Activated naive CD4-positive, alpha-beta T cell treated with anti-CD3 and anti-CD28 coated beads, Interleukin-2, amount 50 U/mL, for 72 hours (primary cell): ENCODE measurements at places on chromosomes 4 and X.

- no peak for DNase-seq
These were observed 116.2 kb upstream of the SLC4A4 start for GRCh38 chr4:71222661-71223060.

DNA sequence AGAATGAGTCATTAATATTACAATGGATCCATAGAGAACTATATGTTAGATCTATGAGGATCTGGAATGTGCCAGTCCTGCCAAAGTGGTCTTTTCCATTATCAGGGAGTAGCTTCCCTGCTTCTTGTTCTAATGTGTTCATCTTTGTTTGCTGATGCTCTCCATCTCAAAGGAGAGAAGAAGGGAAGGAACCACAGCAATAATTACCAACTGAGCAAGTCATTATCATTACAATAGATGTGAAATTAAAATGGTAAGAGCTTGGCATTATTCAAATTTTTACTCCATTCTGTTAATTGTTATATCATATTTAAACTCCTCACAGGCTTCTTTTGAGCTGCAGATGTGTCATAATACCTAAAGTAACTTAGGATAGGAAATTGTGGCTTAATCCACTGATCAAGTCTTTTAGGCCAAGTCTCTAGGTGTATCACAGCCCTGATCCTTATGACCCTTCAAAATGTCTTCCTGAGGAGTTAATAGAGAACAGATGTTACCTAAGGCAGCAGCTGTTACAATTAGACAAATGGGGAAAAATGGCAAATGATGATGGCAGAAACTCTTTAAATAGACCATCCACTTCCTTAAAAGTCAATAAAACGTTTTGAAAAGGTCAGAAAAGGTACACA, 1492.7 kb upstream of the IGFBP7 start:
- DNase-seq = no peak

GRCh38 chrX:124476562-124476961, 130.2 kb downstream of the SH2D1A start:
- no peak for DNase-seq

DNA sequence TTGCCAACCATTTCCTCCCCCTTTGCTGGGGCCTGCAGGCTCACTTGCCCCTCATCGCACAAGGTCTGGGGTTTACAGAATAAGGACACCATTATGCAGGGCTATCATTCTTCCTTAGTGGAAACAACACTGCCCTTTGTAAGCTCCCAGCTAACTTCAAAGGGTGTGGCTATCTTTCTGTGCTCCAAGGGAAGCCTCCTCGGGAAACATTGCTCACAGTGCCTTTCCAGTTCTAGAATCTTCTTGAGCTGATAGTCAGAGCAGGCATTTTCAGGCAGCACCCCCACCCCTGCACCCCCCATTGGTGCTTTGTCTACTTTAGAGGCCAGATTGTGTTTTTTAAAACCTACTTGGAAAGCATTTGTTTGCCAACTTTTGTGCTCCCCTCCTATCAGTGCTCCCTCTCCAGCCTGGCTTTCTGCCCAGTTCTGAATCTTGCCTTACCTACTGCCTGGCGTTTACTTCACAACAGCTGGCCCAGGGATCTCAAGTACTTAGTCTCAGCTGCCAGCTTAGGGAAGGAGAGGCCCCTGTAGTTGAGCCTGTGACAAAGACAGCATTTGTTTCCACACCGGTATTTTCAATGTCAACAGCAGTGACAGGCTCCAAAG, 53.5 kb downstream of the PLAC1 start:
- no peak for DNase-seq

- DNase-seq = no peak
These were observed 2.1 kb downstream of the KLHL34 start for GRCh38 chrX:21655901-21656586.

GRCh38 chr4:136183513-136183912, 1348.8 kb downstream of the PCDH18 start:
- DNase-seq = no peak

- no peak for DNase-seq
These were observed 103.3 kb downstream of the DCLK2 start for GRCh38 chr4:150181536-150181935.

GRCh38 chr4:104868958-104869357, 277.7 kb upstream of the TET2 start:
- DNase-seq = no peak

DNA sequence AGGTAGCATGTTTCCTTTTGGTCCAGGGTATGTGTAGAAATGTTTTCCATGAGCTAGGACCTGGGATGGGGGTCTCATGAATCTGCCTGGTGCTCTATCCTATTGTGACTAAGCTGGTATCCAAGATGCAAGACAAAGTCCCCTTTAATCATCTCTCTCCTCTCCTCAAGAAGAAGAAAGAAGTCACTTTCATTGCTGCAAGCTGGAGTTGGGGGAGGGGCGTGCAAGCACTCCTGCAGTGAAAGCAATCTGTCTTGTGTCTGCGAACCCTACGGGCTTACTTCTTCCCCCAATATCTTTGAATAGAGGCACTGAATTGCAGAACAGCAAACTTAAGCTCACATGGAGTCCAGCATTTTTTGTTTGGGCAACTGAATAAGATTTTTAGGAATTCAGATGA, 27.2 kb upstream of the GRPR start:
- no peak for DNase-seq

DNA sequence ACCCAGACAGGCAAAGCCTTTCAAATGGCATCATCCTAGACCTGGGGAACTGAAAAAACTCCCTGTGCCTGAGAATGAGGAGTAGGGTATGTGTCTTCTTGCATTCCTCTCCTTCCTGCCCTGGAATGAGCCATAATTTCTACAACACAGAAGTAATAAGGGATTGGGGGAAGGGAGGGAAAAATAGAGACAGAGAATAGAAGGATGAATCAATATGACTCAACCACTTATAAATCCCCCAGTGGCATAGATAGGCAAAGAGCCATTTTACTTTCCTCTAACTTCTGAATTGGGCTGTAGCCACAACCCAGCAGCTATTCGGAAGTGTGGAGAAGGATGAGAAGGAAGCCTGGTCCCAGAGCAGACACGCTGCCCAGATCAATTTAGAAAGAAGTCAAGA, 99.9 kb downstream of the NHS start:
- DNase-seq = no peak

GRCh38 chr4:69782651-69783310, 22.4 kb upstream of the SULT1B1 start:
- no peak for DNase-seq

DNA sequence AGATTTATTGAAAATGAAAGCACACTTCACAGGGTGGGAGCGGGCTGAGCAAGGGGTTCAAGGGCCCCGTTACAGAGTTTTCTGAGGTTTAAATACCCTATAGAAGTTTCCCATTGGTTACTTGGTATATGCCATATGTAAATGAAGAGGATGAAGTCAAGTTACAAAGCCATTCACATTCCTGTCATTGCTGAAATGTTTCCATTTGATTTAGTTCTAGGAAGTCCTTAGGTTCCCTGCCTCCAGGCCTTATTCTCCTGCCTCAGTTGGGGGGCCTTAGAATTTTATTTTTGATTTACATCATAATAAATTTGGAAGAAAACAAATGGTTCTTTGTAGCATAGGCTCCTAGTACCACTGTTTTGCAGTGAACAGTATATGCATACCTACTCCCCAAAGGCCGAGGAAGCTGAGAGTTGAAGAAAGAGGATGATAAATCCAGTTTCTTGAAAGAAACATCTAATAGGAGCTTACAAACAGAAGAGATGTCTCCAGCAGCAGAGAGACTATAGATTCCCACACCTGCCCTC, 31.8 kb downstream of the SERTM2 start:
- no peak for DNase-seq

- DNase-seq = no peak
These were observed 40.2 kb upstream of the TET2 start for GRCh38 chr4:105106426-105106825.

GRCh38 chr4:13367244-13367643, 116.9 kb downstream of the RAB28 start:
- no peak for DNase-seq
